Pancreas (tissue), 10 donors: ENCODE measurements at places on chromosomes 16 and 17.

GRCh38 chr17:64177311-64178010, 47.5 kb upstream of the ERN1 start:
- no peak for DNase-seq

DNA sequence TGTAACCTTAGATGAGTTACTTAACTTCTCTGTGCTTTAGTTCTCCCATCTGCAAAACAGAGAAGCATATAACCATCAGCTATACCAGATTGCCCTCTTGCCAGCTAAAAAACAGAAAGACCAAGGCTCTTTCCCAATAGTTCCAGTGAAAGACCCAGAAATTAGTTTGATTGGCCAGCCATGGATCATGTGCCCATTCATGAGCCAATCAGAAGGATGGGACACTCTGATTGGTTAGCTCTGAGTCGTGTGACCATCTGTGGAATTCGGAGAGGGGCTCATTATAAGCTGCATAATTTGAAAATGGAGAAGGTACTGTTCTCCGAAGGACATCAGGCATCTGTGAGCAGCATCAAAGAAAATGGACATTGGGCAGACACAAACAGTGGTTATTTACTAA, 155.2 kb downstream of the ABCC12 start:
- DNase-seq = no peak

DNA sequence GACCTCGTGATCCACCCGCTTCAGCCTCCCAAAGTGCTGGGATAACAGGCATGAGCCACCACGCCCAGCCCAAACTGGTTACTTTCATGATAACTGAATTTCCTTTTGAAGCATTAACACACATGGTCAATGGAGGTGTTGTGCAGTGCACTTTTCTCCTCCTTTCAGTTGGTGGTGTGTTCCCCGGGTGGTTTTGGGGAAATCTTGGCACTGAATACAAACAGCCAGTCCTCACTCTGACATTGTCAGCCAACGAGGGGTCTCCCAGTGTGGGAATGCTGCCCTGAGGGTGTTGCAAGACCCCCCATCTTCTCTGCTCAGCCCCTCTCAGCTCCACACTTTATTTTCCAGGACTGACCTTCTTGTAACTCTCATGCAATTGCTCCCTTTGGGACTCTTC, 70.5 kb downstream of the SOX9 start:
- no peak for DNase-seq

- no peak for DNase-seq
These were observed 4.4 kb downstream of the SEC14L1 start for GRCh38 chr17:77145224-77145611.

DNA sequence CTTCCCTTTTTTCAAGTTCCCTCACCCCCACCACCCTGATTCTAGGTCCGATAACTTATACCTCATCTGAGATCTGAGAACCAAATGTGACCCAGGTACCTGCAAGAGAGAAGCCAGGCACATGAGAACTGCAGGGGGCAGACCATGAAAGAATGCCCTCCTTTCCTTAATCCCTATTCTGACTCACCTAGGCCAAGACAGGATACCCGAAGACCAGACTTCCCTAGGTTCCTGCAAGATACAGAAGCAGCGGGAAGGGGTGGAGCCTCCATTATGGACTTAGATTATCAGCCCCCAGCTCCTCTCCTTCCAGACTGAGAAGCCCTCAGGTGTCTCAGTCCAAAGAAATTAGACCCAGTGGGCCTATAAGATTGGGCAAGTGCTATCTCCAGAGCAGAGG, 2.1 kb downstream of the KCNAB3 start:
- DNase-seq = no peak

GRCh38 chr17:66373944-66374817, 71.8 kb downstream of the PRKCA start:
- DNase-seq = no peak

DNA sequence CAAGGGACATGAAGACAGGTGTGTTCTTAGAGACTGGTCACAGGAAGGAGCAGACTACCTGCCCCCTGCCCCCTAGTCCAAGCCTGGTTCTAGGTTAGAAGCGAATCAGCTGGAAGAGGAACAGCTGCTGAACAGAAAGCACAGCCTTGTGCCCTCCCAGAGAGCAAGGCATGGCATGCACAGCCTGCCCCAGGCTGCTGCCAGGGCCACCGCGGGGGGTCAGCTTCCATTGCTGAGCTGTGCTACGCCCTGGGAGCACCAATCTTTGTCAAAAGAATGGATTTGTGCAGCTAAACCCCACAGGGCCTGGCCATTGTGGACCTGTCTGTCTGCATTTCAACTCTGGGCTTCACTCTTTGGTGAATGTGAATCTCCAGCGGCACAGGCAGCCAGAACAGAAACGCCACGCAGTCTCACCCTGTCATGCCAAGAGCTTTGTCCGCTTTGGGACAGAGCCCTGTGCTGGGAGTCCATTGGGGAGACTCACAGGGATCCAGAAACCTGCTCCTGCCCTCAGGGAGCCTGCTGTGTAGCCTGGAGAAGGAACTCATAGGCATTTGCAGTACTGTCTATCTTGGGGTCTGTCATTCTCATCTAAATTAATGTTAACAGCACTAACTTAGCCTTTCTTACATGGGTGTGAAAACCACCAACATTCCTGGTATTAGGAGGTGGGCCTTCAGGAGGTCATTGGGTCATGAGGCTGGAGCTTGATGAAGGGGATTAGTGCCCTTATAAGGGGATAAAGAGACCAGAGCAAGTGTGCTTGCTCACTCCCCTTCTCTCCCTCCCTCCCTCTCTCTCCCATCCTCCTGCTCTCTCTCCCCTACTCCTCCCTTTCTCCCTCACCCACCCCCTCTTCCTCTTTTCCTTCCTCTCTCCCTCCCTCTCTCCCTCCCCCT, 25.6 kb upstream of the CDRT4 start:
- no peak for DNase-seq

DNA sequence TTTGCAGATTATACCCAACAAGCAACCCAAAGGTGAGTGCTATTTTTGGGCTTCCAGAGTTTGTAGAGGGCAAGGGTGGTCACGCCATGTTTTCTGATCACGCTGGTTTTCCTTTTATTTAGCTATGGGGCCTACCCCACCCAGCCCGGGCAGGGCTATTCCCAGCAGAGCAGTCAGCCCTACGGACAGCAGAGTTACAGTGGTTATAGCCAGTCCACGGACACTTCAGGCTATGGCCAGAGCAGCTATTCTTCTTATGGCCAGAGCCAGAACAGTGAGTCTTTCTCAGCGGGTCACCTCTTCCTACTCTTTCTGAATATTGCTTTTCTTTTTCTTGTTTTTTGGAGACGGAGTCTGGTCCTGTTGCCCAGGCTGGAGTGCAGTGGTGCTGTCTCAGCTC, 2.5 kb downstream of the FUS start:
- no peak for DNase-seq

GRCh38 chr17:66466840-66467367, 164.5 kb downstream of the PRKCA start:
- DNase-seq = no peak

GRCh38 chr17:63827801-63828221, 348 bp upstream of the FTSJ3 start:
- no peak for DNase-seq

DNA sequence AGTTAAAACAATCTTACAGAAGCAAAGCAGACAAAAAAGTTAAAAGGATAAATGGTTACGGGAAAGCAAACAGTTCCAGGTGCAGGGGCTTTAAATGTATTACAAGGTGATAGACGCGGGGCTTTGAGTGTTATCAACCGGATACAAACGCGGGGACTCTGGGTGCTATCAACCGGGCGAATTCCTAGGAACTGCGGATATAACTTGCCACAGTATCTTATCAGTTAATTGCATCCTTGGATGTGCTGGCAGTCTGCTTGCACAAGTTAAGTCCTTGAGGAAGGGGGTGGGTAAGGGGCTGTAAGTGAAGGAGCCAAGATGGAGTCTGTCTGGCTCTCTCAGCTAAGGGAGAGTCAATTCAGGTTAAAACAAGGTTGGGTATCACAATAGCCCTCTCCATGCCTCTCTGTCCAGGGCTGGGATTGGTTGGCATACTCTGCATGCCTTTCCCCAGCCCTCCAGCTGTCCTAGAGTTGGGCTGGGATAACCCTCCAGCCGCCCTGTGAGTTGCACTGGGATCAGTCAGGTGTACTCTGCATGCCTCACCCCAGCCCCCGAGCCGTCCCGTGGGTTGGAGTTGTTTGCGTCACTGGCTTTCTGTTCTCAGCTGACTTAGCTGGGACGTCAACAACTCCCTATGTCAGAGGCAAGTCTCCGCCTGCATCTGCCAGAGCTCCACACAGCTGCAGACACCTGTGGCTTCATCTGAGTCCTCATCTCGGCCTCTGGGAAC, 40.9 kb downstream of the TMEM235 start:
- DNase-seq = peak; percentile 79

DNA sequence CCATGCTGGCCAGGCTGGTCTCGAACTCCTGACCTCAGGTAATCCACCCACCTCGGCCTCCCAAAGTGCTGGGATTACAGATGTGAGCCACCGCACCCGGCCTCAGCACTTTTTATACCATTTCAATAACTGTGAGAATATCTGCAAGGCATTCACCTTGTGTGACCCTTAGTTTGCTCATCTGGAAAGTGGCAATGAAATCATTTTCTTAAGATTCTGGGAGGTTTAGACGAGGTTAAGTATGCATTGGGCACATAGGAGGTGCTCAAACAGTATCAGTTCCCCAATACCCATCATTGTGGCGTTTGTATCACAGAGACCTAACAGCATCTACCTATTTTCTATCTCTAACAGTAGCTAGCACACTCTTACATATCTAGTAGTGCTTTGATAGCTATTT, 481.9 kb upstream of the ERCC4 start:
- no peak for DNase-seq

- peak; percentile 30 for DNase-seq
These were observed 6.7 kb downstream of the GALK1 start for GRCh38 chr17:75758131-75758905.

GRCh38 chr17:50048146-50048720, 7.7 kb upstream of the ITGA3 start:
- DNase-seq = no peak

DNA sequence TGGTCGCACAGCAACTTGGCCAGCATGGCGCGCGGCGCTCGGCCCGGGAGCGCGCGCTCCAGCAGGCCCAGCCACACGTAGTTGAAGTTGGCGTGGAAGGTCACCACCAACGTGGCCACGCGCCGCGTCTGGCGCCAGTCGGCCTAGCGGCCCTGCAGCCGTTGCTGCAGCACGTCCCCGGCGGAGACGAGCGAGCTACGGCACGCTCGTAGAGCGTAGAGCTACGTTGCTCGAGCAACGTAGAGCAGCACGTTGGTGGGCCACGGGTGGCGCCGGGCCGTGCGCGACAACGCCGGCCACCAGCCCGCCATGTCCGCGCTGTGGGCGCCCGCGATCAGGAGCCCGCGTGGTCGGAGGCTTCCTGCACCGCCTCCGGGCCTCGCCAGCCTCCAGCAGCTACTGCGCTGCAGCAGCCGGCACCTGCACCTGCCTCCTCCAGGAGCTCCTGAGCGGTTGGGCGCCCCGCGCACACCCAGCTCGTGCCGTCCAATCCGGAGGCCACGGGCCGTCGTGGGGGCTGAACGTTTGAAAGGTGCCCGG, 13.4 kb upstream of the SULT1A1 start:
- DNase-seq = peak; percentile 81

- DNase-seq = no peak
These were observed 26.7 kb downstream of the MAF start for GRCh38 chr16:79573884-79574283.

DNA sequence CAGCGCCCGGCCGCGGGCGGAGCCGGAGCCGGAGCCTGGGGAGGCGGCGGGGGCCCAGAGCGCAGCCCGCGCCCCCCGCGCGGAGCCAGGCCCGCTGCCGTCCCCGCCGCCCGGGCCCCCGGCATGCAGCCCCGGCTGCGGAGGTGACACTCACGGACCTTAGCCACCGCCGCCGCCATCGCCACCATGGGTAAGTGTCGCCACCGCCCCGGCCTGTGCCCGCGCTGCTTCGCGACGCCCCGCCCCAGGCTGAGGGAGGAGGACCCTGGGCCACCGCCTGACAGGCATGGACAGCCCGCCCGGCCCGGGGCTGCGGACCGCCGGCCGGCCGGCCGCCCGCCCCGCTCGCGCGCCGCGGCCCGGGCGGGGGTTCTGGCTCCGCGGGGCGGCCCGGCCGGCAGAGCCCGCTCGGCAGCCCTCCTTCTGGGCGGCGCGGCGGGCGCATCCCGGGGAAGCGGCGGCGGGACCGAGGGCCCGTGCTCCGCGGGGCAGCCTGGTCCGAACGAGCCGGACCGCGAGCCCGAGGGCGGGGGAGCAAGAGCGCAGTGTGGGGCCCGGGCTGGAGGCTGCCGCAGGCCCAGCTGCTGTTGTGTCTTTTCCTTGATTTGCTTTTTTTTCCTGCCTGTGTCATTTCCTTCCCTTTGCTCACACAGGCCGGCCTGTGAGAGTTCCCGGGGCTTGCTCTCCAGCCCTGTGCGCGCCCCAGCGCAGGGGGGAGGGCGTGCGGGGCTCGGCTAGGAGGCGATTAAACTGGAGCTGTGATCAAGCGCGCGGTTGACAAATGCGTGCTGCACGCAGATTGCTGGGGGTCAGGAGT, 565 bp downstream of the MAP3K3 start:
- peak; percentile 73 for DNase-seq

- DNase-seq = no peak
These were observed 3.7 kb downstream of the PFN1 start for GRCh38 chr17:4944554-4945175.

GRCh38 chr16:9134739-9135138, 43.3 kb downstream of the HAPSTR1 start:
- peak; percentile 28 for DNase-seq

- peak; percentile 71 for DNase-seq
These were observed 13.3 kb upstream of the ACSF3 start for GRCh38 chr16:89080196-89080853.

DNA sequence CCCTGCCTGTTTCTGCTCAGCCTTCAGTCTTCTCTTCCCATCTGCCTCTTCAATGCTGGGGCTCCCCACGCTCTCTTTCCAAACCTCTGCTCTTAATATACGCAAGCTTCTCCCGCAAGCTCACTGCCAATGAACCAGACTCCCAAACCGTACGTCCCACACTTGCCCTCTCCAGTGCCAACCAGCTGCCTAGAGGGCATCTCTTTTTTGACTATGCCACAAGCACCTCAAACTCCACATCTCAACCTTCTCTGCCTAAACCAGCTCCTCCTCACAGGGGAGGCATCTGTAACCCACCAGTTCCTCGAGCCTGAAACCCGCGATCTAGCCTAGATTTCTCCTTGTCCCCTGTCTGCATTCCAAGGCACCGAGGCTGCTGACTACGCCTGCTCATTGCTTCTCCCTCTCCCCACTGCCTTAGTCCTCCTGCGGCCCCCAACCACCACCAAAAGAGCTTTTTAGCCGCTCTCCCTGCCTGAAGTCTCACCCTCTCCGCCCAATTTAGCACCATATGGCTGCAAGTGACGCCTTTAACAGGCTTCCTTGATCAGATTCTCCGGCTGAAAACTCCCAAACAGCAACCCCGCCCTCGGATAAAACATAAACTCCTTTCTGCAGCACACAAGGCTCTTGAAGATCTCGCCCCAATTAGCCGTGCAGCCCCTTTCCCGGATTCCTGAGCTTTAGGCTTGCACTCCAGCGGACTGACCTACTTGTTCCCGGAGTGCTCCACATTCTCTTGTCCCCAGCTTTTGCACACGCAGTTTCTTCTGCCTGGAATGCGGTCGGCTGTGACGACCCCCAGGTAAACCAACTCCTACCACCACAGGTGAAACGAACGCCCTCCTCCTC, 1.5 kb downstream of the GGA2 start:
- no peak for DNase-seq
